ENCODE measurements at places on chromosomes 4 and X.

GRCh38 chr4:113539408-113539807 is 222.1 kb downstream of the CAMK2D start:
- no peak for DNase-seq

GRCh38 chr4:133355633-133356032 is 206.5 kb downstream of the PCDH10 start:
- no peak for DNase-seq

DNA sequence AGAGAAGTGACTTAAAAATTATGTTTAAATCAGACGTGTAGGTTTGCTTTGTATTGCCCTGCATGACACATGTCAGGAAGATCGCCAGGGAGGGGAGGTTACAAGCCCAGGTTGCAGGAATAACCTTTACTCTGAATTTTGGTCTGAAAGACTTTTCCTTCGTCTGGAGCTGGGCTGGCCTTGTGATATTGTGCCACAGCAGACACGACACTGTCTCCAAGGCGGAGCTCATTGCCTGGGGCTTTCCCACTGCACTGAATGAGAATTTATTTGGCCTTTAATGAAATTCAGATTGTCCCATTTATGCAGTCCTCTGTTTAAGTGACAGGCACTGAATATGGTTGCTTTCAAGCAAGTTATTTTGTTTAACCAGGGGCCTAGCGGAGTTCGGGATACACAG is 45.1 kb downstream of the RHOH start:
- DNase-seq = no peak

GRCh38 chrX:19193565-19193964 is 71.3 kb upstream of the ADGRG2 start:
- no peak for DNase-seq

DNA sequence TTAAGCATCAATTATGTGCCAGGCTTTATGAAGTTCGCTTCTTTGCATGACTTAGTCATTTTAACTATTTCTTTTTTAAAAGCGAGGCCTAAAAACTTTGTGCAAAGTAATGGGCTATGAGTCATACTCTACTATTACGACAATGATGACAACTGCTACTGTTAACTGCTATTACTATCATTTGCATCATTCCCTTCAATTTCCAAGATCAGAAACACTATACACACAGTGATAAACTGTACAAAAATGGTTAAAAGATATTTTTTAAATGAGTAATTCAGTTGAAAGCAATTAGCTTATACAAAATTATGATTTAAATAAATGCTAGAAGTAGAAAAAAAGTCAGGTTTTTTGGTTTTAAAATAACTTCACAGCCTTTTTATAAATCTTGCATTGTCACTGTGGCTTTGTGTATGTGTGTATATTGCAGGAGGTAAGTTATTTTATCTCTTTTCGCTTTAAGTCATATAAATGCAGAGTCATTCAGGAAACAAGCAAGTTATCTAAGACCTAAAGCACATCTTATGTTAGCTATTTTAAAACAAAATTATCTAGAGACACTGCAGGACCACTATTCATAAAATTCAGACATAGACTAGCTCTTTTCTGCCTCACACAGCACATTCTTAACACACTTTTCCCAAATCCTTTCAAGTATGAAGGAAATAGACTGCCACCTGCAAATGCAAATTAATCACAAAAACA is 18.5 kb upstream of the CXCL3 start:
- DNase-seq = no peak

Data from stimulated activated CD4-positive, alpha-beta T cell treated with anti-CD3 and anti-CD28 coated beads, Interleukin-4, amount 100 ng/mL, for 48 hours (primary cell).